GM13977 (cell line): ENCODE measurements at places on chromosomes 16 and 17.
A peak's percentile ranks its signal among the peaks of the same experiment; 100 is the strongest.

GRCh38 chr16:48365025-48365600 is 20.1 kb downstream of the SIAH1 start:
- no peak for DNase-seq

DNA sequence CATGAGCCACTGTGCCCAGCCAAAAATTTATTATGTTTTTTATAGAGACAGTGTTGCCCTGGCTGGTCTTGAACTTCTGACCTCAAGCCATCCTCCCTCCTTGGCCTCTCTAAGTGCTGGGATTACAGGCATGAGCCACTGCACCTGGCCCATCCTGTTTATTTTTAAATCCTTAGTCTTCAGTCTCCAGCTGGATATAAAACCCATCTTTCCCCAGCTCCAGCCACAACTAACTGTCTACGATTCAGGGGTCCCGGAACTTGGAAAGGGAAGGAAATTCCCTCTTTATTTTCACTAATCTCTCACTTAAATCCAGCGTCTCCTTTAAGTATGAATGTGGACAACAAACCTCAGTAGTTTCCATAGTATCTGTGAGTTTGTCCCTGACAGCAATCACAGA is 62.2 kb downstream of the IQCK start:
- no peak for DNase-seq

- no peak for DNase-seq
Observed at GRCh38 chr16:89484041-89484501, 6.3 kb downstream of the ANKRD11 start.

- no peak for DNase-seq
Observed at GRCh38 chr16:4194661-4195060, 47.2 kb downstream of the SRL start.

DNA sequence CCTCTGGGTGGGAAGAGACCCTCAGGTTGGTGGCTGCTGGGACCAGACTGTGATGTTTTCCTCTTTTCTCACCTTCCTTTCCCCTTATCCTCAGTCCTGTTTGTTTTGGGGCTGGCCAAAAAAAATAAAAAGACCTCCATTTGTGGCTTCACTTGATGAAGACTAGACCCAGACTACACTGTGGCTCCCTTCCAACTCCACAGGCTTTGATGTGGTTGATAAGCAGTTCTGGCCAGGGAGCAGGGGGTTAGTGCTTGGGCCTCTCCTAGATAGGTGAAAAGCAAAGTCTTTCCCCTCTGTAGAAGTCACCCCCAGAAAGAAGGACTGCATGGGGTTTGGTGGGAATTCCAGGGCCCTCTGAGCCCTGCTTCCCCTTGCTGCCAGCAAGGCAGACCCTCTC is 11.2 kb upstream of the ADAM11 start:
- DNase-seq: no peak

DNA sequence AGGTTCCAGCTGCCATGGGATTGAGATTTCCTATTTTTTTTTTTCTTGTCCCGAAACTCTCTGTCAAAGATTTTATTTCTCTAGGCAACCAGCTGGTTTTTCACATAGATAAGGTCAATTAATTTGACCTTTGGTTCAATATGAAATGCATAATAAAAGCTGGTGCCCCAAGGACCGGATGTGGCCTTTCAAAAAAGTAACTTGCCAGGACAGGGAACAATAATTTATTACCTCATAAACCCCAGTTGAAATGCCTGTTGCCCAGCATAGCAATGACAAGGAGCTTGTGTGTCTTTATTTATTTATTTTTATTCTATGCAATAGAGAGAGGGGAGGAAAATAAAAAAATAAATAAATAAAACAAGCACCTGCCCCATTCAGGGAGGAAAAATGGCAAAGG is 472.7 kb downstream of the KCNJ2 start:
- no peak for DNase-seq

DNA sequence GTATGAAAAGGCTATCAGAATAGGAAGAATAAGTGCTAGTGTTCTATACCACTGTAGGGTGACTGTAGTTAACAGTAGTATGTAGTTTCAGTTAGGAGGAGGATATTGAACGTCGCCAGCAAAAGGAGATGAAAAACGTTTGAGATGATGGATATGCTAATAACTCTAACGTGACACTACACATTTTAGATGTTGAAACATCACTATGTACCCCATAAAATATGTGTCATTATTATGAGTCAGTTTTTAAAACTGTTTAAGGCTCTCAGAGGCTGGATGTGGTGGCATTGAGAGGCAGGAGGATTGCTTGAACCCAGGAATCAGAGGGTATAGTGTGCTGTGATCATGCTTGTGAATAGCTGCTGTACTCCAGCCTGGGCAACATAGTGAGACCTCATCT is 31.8 kb downstream of the UBN1 start:
- DNase-seq: no peak

DNA sequence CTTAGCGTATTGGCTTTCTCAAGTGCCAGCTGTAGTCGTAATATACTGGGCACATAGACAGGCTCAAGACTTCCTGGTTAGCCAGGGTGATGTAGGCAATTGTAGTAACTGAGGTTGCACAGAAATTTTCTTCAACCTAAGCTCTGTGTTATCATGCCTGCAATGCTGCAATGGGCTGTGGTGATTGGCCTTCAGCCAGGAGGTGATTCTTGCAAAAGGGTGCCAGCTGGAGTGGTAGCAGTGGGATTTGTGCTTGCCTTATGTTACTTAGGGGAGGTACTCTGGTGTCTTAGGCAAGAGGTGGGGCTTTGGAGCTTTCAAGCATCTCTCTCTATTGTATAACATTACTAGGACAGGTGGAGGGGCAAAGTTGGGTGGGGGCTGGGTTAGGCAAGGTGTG is 495.1 kb downstream of the CDH11 start:
- DNase-seq: no peak

DNA sequence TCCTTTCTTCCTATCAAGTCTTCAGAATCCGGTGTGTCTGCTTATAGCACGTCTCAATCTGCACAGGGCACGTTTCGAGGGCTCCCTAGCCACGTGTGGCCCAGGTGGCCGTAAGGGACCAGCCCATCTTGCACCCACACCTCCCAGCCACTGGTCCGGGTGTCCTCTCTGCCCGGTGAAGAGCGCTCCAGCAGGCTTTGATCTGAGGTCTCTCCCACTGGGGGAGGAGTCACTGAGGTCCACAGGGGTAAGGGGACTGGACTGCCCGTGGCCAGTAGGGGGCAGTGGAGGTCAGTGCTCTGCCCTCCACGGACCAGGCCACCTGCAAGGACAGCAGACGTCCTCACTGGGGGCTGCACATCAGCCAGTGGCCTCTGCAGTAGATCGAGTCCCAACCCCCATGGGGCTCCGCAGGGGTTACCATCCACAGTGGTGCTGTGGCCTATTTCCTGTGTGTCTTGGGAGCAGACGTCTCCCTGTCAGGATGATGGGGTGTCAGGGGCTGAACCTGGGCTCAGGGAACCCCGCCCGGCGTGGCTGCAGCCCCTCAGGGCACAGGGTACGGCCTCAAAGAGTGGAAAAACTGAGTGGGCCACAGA is 204.1 kb upstream of the CIBAR2 start:
- DNase-seq: peak; percentile 75

DNA sequence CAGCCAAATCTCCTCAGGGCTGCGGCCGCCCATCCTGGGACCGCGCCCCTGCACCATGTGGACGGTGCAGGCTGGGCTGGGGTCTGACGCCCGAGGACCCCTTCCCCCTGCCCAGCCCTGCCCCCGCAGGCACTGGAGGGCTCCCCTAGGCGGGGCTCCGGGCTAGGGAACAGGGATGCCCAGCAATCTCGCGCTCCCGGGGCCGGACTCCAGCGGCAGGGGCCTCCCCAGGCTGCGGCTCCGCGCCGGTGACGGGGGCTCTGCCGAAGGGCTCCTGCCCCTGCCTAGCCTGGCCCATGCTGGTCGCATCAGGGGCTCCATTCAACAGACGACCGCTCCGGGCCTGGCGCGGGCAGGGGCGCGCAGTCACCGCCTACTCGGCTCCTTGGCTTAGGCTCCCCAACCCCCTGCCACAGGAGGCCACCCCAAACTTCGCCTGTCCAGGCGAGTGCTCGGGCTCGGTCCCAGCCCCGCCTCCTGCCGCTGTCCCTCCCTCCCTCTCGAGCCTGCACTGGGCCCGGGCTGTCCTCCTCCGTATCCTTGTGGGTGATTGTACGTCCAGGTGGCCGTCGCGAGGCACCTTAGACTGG is 27.4 kb upstream of the ADORA2B start:
- no peak for DNase-seq

GRCh38 chr17:43584666-43585102 is 38.5 kb upstream of the ETV4 start:
- DNase-seq: no peak

GRCh38 chr17:50062293-50063243 is 6.7 kb downstream of the ITGA3 start:
- no peak for DNase-seq

GRCh38 chr17:7782240-7782639 is 51.8 kb upstream of the KDM6B start:
- DNase-seq: no peak

- DNase-seq: no peak
Observed at GRCh38 chr16:11543661-11544393, 42.9 kb downstream of the LITAF start.

DNA sequence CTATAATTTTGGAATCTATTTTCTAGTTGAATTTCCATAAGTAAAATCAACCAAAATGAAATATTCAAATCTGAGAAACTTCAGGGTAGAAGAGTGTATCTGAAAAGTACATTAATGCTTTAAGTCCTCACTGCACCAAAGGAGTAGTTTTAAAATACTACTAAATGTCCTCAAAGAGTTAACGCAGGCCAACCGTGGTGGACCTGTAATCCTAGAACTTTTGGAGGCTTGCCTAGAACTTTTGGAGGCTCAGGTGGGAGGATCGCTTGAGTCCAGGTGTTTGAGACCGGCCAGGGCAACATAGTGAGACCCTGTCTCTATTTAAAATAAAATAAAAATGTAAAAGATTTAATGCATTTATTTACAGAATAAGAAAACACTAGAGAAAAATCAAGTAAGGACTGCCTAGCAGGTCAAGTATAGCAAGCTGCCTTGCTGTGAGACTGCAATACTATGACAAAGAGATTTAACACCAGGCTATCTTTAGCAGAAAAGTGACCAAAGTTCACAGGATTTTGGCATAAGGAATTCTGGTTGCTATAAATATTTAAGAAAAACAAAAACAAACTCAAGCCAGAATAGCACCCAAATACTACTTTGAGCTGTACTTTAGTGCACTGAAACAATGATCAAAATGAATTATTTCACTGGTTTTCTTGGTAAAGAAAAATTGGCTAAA is 41.0 kb downstream of the CHCT1 start:
- no peak for DNase-seq

DNA sequence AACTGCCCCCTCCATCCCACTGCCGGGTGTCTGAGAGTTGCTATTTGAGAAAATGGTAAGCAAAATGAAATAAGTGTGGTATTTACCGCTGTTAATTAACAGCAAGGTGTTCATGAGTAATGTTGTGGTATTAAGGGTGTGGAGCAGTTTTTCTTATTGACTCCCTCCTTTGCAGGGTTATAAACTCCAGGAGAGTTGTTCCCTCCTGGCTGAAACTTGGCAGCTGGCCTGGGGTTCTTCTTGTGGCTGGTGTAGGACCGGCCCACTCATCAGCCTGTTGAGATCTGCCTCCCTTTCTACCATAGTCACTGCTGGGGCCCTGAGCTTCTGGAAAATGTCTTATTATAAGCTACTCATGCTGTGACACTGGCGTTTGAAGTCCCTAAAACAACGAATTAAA is 128.6 kb downstream of the SOX9 start:
- DNase-seq: no peak

DNA sequence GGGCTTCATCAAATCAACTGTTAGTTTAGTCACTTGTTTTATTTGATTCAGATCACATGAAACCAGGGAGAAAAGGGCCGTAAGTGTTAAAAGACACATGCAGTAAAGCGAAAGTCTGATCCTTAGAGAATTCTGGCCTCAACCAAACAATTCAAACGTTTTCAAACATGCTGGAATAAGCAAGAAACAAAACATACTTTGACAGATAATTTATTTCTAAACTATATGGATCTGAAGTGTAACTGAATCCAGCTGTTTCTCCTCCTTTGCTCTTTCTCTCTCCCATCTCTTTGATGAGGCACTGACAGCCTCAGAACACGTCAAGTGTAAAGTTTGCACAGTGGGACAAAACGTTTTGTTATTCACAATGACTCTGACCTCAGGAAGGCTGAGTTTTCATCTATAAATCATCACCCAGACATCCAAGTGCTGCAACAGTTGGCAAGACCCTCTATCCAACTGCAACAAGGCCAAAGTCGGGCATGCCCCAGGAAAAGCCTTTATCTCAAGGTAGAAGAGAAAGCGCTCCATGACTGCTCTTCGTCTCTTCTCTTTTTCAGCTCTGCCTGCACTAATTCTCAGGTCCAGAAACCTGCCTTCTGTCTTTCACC is 267.1 kb upstream of the MYOCD start:
- no peak for DNase-seq

DNA sequence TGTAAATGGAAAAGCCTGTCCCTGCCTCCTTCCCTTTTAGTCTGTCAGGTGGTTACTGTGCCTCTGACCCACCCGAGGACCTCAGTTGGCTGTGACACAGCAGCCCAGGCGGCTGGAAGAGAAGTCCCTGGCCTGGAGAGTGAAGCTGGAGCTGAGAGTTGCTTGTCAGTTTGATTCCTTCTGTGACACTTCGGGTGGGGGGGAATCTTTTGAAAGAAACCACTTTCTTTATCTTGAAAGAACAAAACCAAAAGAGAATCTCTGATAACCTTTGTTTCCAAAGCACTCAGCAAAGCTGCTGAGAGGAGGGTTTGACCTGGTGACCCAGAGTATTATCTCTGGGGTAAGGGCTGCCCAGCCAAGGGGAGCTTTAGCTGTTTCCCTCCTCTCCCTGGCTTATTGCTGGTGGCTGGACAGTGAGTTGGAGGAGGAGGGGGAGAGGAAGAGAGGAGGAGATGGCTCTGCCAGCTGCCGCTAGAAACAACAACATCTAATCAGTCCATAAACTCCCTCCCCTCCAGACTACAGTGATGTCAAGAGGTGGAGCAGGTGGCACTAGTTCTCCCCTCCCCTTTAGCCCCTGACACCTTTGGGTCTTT is 34.0 kb downstream of the YPEL2 start:
- DNase-seq: no peak

- DNase-seq: no peak
Observed at GRCh38 chr17:21495281-21495680, 119.1 kb downstream of the KCNJ12 start.

GRCh38 chr17:41523225-41523593 is 4.5 kb upstream of the KRT15 start:
- DNase-seq: no peak

- DNase-seq: no peak
Observed at GRCh38 chr17:57605675-57606105, 139.4 kb downstream of the CCDC182 start.

DNA sequence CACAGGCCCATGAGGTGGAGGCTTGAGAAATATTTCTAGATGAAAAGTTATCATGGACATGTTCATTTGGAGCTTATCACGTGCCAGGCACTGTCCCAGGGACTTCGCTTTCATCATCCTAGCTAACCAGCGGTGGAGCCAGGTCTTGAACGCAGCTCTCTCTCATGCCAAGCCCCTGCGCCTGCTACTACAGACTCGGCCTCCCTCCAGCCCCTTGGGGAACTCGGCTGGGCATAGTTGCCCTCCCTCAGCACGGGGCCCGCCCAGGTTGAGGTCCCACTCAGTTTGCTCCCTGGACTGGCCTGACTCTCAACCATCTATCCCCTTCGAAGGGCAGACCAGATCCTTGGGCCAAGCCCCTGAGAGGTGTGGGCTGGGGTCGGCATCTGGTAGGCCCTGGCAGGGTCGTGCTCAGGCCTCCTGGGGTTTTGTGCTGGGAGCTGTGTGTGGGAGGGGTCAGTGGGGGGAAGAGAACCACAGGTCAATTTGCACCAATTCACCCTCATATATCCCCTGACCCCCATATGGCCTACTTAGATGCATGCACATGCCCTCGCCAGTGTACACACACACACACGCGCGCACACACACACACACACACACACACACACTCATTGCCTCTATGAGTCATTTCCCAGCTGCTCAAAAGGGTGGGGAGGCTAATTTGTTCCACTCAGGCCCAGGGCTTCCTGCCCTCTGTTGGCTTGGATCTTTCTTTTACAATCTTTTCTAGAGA is 12.1 kb upstream of the SCN4A start:
- DNase-seq: no peak
